ENCODE measurements at places on chromosomes 12 and 14. TPM values are rescaled to one million over a fixed set of nuclear protein-coding genes. Genes with fewer than 3 reads are reported as not detected.
A peak's percentile ranks its signal among the peaks of the same experiment; 100 is the strongest.

GRCh38 chr14:52013984-52014600 is 24.7 kb downstream of the RTRAF start:
- peak; percentile 33 for DNase-seq

DNA sequence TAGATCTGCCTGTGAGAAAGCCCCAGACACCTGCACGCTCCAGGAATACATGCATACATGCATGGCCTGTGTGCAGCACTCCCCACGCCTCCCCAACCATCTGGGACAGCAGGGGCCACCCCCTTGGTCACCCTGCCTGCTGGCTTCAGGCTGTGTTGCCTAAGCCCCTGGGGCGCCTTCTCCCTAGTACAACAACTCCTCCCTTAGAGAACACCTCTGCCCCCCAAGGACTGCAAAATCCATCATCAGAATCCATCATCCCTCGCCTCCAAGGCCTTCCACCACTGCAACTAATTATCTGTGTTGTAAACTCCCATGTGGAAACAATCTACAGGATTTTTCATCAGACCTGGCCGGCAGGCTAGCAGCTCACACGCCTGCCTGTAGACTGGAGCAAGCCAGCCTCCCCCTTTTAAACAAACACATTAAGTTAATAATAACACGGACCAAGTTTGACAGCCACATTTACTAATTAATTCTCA is 36.8 kb downstream of the ZFP36L1 start:
- no peak for DNase-seq

GRCh38 chr14:50865391-50866076 is 6.3 kb upstream of the ABHD12B start:
- no peak for DNase-seq

GRCh38 chr12:2395354-2395977 is 342.7 kb downstream of the CACNA1C start:
- DNase-seq: peak; percentile 80

- no peak for DNase-seq
Observed at GRCh38 chr12:639566-639965, 23.7 kb downstream of the NINJ2 start.

The SLC38A4 gene
- 2.5 TPM for total RNA-seq

- no peak for DNase-seq
Observed at GRCh38 chr12:80173083-80173864, 73.9 kb downstream of the OTOGL start.

GRCh38 chr12:49068879-49069506 is 786 bp downstream of the RHEBL1 start:
- no peak for DNase-seq

DNA sequence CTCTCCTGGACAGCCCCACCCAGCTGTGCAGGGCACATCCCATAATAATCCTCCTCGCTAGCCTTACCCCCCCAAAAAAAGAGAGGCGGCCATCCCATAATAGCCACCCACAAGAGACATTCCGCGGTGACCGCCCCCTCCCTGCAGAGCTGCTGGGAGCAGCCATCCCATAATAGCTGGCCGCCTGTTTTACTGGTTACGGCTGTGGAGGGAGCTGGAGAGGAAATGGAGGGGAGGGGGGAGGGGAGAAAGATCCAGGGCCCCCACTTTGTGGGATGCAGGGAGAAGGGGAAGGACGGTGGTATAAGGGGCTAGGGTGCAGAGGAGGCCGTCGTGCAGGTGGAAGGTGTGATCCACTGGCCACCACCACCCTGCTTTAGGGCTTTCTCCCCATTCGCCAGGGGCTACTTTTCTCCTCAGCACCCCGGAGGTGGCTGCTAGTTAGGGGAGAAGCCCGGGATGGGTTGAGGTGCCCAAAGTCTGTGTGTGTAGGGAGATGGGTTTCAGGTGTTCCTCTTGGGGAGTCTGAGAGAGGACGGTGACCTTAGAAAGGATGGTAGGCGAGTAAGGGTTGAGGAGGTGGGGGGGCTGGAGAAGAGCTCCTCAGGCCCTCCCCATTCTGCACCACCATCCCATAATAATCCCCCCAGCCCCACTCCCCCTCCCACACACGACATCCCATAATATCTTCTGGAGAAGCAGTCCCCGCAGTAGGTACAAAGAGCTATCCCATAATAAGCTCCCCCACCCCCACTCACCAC is 6.0 kb upstream of the CHD4 start:
- peak; percentile 77 for DNase-seq

- DNase-seq: no peak
Observed at GRCh38 chr14:88729159-88729558, 63.6 kb downstream of the EML5 start.

DNA sequence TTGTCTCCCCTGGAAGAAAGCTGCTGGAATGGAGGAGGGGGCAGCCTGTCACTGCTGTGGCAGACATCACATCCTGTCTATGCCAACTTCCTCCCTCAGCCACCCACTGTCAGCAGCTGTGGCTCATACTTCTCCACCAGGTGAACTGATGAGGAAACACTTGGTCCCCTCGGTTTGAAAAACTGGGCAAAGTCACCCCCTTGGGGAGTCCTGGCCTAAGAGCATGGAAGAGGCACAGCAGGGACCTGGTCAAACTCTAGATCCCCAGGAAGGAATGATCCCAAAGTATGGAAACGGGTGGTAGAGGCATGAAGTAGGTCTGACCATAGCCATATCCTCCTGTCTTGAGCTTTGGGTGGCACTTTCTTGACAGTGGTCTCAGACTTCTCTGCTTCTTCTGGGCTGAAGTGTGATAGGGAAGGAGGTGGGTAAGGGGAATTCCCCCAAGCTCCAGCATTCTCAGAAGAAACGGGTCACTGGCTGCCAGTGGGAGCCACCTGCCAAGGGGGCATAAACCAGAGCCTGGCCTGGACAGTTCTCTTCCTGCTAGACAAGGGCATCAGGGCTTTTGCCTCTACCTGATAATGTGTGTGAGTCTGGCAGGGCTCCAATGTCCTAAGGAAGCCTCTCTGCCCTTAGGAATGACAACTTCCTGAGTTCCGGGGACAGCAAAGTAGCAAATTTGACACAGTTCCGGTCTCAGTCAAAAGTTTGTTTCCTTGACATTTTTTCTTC is 36.0 kb downstream of the FMNL3 start:
- DNase-seq: no peak

The MLH3 gene
- 23.2 TPM for total RNA-seq

- DNase-seq: no peak
Observed at GRCh38 chr12:52122540-52122871, 43.0 kb downstream of the SMIM41 start.

The TPPP2 gene
- total RNA-seq: not detected

The MFAP5 gene
- total RNA-seq: not detected

DNA sequence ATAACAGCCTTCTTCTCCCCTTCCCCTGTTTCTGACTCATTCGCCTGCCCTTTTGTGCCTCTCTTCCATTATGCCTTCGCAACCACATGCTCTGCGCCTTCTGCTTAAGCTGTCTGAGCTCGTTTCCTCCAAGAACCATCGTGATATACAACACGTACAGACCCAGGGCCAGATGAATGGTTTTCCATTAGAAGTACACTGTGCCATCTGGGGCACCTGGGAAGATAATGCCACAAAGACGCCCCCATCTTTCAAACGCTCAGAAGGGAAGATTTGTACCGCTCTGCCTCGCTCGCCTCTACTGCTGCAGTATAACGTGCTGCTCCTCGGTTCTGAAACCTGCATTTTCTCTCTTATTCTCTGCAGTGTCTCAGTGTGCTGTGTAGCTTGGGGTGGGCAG is 470.9 kb upstream of the STXBP6 start:
- no peak for DNase-seq

DNA sequence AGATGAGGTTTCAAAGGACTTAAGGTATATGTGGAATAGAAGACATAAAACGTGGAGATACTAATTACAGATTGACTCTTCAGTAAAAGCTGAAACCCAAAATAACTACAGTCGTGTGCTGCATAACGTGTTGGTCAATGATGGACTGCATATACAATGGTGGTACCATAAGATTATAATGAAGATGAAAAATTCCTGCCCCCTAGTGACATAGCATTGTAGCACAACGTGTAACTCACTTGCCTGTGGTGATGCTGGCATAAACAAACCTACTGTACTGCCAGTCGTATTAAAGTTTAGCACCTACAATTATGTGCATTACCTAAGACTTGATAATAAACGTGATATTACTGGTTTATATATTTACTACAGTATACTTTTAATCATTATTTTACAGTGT is 150.3 kb downstream of the LRRK2 start:
- DNase-seq: no peak

DNA sequence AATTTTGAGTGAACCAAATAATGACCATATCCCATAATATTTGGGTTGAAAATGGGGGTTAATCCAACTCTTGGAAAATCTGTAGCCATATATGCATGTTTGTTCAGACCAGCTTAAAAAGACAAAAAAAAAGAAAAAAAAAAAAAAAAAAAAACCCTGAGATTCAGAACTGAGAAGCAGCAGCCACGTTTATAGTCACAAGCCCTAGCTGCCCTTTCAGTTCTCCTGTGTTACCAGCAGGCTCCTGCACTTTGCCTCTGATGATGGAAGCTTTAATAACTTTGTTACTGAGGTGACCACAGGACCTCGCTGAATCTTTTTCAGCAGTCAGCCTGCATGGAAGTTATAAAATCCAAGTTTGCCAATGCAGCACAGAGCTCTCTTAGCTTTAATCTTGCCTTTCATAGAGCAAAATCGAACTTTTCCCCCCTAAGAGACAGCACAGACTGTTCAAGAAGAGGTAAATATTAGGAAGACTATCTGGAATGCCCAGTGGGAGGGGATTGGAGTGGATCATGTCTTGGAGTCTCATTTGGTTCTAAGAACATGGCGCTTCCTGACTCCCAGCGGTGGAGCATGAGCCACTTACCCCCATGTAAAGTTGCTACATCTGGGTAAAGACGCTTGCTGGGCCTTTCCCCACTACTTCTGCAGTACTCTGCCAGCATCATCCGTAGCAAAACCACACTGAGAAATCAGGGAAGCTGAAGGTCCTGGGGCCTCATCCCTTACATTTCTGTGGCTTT is 20.6 kb downstream of the GNG2 start:
- no peak for DNase-seq

The ACOT6 gene
- not detected for total RNA-seq

DNA sequence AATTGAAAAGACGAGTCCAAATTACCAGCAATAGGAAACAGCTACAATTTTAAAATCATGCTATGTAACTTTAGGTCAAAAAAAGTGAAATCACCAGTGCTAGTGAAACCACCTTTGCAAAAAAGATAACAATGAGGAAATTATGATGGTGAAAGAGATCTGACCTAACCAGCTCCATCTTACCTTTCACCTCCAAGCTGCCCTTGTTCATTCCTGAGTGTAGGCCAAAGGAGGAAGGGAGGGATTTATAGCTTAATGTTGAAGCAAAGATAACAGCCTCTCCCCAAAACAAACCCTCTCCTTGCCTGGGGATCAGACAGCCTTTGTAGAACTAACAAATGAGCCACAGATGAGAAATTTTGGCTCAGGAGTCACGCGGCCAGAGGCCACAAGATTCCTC is 83.2 kb upstream of the EIF5 start:
- DNase-seq: no peak

DNA sequence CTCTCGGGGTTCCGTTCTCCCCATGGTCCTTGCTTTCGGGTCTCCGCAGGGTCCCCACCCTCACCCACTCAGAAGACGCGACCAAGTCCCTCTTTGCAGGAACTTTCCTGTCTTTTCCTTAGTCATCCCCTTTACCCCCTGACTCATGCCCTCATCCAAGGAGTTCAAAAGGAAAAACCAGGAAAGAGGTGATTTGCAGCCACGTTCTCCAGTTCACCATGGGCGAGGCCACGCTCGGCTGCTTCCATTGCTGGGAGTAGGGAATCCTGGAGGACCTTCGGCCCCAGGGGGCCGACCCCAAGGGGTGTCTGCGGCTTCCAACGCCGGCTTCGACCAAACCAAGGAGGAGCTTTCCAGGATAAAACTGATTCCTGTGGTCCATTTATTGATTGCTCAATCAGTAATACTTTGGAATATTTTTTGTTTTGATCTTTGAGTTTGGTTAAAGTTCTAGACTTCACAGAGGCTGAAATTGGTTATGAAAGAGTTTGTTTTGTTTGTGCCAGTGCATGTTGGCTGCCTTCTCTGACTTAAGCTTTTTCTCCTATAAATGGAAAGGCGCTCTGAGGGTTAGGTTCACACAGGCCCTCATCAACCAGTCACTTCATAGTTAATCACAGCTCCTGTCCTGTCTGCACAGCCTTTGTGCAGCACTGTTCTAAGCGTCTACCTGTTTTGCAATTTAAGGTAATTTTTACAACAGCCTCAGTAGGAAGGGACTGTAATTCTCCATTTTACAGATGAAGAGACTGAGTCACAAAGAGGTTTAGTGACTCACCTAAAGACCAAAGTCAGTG is 827 bp downstream of the ALDH2 start:
- peak; percentile 61 for DNase-seq

The AMN gene
- not detected for total RNA-seq

DNA sequence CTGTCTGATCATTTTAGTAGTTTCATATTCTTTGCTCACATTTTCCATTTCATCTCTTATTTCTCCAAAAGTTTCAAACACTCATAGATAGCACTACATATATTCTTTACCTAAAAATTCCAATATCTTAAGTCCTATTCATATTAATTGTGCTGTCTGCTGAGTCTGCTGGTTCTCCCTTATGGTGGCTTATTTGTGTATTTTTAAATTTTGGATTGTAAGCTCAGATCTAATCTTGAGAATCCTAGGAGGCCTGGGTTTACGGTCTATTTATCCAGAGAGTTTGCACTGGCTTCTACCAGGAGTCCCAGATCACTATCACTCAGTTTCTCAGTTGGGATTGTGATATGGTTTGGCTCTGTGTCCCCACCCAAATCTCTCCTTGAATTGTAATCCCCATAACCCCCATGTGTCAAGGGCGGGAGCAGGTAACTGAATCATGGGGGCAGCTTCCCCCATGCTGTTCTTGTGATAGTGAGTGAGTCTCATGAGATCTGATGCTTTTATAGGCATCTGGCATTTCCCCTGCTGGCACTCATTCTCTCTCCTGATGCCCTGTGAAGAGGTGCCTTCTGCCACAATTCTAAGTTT is 10.2 kb downstream of the NT5DC3 start:
- no peak for DNase-seq

The DPPA3 gene
- 0.25 TPM for total RNA-seq

- no peak for DNase-seq
Observed at GRCh38 chr12:119457271-119457670, 122.7 kb downstream of the CCDC60 start.

DNA sequence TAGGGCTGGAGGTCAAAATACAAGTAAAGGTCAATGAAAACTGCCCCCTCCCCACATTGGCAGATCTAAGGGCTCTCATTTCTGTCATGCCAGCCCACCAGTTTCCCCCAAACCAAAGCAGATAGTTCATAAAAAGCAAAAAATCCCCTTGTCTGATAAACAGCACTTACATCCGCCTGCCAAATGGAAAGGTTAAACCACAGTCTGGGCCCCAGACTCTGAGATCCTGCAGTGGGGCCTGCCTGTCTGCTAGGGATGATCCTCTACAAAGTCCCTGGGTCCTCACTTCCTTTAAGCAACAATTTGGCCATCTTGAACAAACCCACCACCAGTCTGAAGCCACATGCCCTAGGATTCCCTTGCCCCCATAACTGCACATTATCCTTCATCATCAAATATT is 9.7 kb upstream of the RPS26 start:
- DNase-seq: no peak

The KRT83 gene
- not detected for total RNA-seq

- DNase-seq: no peak
Observed at GRCh38 chr12:1044696-1045095, 53.7 kb downstream of the ERC1 start.

The CLEC4C gene
- not detected for total RNA-seq
